ENCODE measurements at places on chromosomes 4 and X. TPM values are rescaled to one million over a fixed set of nuclear protein-coding genes. Genes with fewer than 3 reads are reported as not detected.

The HPSE gene
- total RNA-seq: 0.86 TPM

The SPACA5 gene
- not detected for total RNA-seq

The PRICKLE3 gene
- 6.4 TPM for total RNA-seq

The PAGE4 gene
- not detected for total RNA-seq

The GRPR gene
- not detected for total RNA-seq

The ERAS gene
- total RNA-seq: not detected

The IGBP1 gene
- 10.0 TPM for total RNA-seq

The RHOXF2 gene
- total RNA-seq: not detected

The ADAMTS3 gene
- total RNA-seq: 0.35 TPM

The TMEM144 gene
- 6.7 TPM for total RNA-seq

The ASB11 gene
- not detected for total RNA-seq

The BTK gene
- total RNA-seq: 4.7 TPM

The TRIM60 gene
- not detected for total RNA-seq

The ATP2B3 gene
- total RNA-seq: 0.07 TPM

The NAP1L2 gene
- not detected for total RNA-seq

The APELA gene
- not detected for total RNA-seq

The CDKL2 gene
- total RNA-seq: not detected

The HTATSF1 gene
- total RNA-seq: 20.5 TPM

The PCDH19 gene
- under 0.01 TPM for total RNA-seq

The GC gene
- 3,486 TPM for total RNA-seq

The GATA1 gene
- total RNA-seq: 0.37 TPM

The SHROOM3 gene
- total RNA-seq: 15.2 TPM

The ASMT gene
- not detected for total RNA-seq

The MYOZ2 gene
- 0.12 TPM for total RNA-seq

The GPR50 gene
- total RNA-seq: not detected

The TLR1 gene
- total RNA-seq: 6.9 TPM

The PKD2 gene
- 9.0 TPM for total RNA-seq

The S100G gene
- not detected for total RNA-seq

The WNK3 gene
- total RNA-seq: 3.9 TPM

The BGN gene
- total RNA-seq: 75.3 TPM

The BMP2K gene
- 17.6 TPM for total RNA-seq

The CLGN gene
- total RNA-seq: 4.5 TPM

The USP9X gene
- total RNA-seq: 63.3 TPM

The LDB2 gene
- total RNA-seq: 26.6 TPM

The FRMD7 gene
- total RNA-seq: 0.18 TPM

The CT45A1 gene
- not detected for total RNA-seq

The GUCY1A1 gene
- total RNA-seq: 7.7 TPM

The MAGEC2 gene
- total RNA-seq: not detected

The IQCM gene
- total RNA-seq: not detected

The RHOXF1 gene
- total RNA-seq: not detected

The CHRDL1 gene
- total RNA-seq: 0.56 TPM

The AFM gene
- 320 TPM for total RNA-seq

The FHIP1A gene
- 3.0 TPM for total RNA-seq

The TMEM271 gene
- not detected for total RNA-seq

The HEPH gene
- total RNA-seq: 1.7 TPM

The EXOC1 gene
- total RNA-seq: 9.4 TPM

The PLAC8 gene
- total RNA-seq: 18.9 TPM

The UGT2B17 gene
- 1.2 TPM for total RNA-seq

The CXCL5 gene
- total RNA-seq: not detected

The SLIT2 gene
- total RNA-seq: 1.3 TPM

The ZNF711 gene
- 0.04 TPM for total RNA-seq

The NSUN7 gene
- total RNA-seq: 0.31 TPM

The RADX gene
- 1.2 TPM for total RNA-seq

The GLRA2 gene
- total RNA-seq: not detected

The SLC4A4 gene
- 22.6 TPM for total RNA-seq

The PPEF1 gene
- total RNA-seq: not detected

The KCND1 gene
- total RNA-seq: 0.90 TPM

The NDUFB11 gene
- total RNA-seq: 44.9 TPM

The CITED1 gene
- total RNA-seq: not detected

The DRP2 gene
- total RNA-seq: not detected

Measured in right lobe of liver (tissue), 6 donors.